NCI-H2029 (cell line): ENCODE measurements at places on chromosomes 6 and 20.

GRCh38 chr20:63934271-63935068 is 21.7 kb downstream of the UCKL1 start:
- DNase-seq = no peak

- no peak for DNase-seq
These were observed 184.2 kb downstream of the COL9A1 start for GRCh38 chr6:70118670-70119069.

GRCh38 chr6:156807028-156807427 is 29.9 kb downstream of the ARID1B start:
- no peak for DNase-seq

- DNase-seq = no peak
These were observed 124.8 kb downstream of the SH3BGRL2 start for GRCh38 chr6:79755967-79756366.

- DNase-seq = no peak
These were observed 47.0 kb downstream of the ENPP1 start for GRCh38 chr6:131854803-131855202.

- DNase-seq = no peak
These were observed 174.7 kb upstream of the PROKR2 start for GRCh38 chr20:5491455-5491854.

- DNase-seq = peak; percentile 72
These were observed 868 bp downstream of the SAMD10 start for GRCh38 chr20:63978319-63979228.

- no peak for DNase-seq
These were observed 37.4 kb downstream of the JAG1 start for GRCh38 chr20:10636326-10636818.

GRCh38 chr6:106799031-106799894 is 169.9 kb downstream of the QRSL1 start:
- DNase-seq = no peak

DNA sequence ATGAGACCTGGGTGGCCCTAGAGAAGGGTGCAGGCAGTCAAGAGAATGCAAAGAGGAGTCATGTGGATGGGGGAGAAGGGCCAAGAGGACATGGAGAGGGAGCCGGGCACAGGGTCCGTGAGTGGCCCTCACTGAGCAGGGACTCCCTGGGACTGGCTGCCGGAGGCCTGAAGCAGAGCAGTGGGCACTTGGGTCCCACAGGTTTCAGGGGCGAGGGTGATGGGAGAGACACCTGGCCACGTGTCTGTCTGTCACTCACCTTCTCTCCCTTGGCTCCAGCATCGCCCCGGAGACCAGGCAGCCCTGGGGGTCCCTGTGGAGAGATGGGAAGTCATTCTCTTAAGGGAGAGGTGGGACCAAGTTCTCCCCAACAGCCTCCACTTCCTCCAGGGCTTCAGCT is 25.5 kb downstream of the COL11A2 start:
- no peak for DNase-seq

DNA sequence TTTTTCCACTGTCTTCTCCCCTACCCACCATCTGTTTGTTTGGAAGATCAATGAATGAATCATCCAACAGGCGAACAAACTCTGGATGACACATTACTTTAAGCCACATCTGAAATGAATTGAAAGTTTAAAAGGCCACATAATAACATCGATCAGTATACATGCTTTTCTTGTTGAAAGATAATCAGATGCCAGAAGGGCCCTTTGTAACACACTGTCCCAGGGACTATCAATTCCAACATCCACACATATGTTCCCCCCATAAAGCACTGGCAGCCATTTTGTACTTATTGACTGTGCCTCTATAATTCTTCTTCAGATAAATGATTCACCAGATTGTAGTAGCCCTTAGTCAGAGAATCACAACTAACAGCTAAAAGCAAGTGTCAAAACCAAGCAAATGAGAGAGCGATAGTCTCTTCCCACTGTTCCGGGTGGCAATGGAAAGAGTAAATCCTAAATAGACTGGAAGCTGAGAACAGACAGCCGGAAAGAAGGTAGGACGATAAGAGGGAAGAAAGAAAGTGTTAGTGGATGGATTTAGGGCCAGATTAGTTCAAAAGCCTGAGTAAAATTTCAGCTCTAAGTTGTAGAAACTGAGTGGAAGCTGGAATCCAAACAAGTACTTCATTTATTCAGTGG is 184.9 kb upstream of the TENT5A start:
- no peak for DNase-seq

- DNase-seq = no peak
These were observed 42.6 kb downstream of the DSTN start for GRCh38 chr20:17612287-17612991.

GRCh38 chr20:61253640-61254511 is 1.8 kb downstream of the CDH4 start:
- DNase-seq = no peak

- DNase-seq = no peak
These were observed 496 bp downstream of the GRM4 start for GRCh38 chr6:34145161-34146020.

DNA sequence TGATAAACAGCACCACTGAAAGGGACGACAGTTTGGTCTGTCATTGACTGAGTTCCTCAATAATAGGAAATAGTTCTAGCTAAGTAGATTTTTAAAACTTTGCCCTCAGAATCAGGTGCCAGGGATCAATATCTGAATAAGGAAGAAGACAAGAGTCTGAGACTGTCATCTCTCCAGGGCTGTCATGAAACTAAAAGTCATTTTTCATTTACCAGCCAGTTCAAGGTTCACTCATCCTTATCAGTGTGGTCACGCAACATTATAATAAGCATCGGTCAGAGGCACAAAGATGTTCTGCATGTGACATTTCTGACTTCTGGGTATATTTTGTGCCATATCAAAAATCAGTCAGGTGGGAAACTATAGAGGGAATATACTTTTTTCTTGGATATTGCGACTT is 52.5 kb upstream of the E2F3 start:
- DNase-seq = no peak

- no peak for DNase-seq
These were observed 53.5 kb downstream of the TCP11 start for GRCh38 chr6:35087361-35088280.

GRCh38 chr6:119020597-119021561 is 57.6 kb downstream of the FAM184A start:
- DNase-seq = no peak

DNA sequence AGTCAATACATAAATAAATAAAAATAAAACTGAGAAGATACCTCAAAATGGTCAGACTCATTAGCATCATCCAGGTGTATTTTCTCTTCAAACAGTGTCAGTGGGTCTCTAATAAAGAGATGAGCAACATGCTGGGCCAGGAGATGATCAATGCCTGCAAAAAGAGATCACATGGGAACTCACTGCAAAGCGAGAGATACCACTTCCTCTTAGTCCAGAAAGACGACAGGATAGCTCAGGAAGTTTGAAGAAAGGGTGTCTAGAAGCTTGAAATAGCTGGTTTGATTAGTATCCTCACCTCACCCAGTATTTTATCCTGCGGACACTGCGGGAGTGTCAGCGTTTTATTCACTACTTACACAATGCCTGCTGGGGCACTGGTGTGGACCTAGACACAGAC is 38.0 kb downstream of the GCLC start:
- no peak for DNase-seq

DNA sequence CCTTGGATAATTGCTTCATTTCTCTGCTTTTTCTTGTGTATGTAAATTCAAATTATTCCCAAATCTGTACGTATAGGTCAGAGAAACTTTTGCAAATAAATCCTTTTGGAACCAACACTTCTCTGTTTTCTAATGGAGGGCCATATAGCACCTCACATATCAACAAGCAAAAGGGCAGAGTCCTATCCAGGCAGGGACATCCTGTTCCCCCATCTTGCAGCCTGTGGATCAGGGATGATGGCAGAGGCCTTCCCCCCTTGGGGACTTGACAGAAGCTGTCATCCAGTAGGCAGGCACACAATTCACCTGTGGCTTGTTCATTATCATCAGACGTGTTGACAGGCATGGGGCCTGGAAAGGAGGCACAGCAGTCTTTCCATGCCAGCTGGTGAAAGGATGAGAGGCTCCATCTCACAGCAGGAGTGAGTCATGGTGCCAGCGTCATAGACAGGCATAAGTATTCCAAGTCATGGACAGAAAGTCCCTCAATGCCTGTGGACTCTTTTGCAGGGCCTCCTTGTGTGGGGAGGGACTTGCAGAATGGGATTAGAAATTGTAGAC is 31.8 kb upstream of the PLEKHG1 start:
- no peak for DNase-seq

DNA sequence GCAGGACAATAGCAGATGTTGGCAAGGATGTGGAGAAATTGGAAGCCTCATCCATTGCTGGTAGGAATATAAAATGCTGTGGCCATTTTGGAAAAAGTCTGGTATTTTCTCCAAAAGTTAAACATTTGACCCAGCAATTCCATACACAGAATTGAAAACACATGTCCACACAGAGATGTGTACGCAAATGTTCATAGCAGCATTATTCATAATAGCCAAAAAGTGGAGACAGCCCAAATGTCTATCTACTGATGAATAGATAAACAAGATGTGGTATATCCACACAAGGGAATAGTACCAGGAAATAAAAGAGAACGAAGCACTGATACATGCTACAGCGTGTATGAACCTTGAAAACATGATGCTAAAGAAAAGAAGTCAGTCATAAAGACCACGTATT is 40.5 kb downstream of the CFAP61 start:
- DNase-seq = no peak

GRCh38 chr6:143652841-143653331 is 24.9 kb upstream of the PHACTR2 start:
- DNase-seq = no peak

DNA sequence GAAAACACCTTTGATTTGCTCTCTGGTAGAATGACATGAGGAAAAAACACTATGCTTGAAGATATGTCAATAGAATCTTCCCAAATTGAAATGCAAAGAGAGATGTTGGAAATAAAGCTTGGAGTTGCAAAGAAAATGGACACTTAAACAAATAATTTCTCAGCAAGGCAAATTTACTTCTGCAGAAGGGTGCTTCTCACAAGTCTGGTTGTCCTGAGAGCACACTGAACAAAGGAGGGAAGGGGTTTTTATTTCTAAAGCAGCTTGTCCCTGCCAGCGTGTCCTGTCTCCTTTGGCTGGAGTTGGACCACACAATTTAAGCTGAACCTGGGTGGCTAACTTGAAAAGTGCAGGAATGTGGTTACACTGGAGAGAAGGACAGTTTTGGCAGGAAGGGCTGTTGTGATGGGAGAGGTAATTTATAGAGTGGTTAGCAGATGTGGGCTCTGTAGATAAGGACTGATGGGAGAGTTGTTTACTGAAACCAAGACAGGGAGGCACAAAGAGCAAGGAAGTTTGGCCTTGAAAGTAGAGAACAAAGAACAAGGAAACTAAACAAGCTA is 454.6 kb upstream of the EYS start:
- DNase-seq = no peak

GRCh38 chr6:69861986-69862385 is 4.4 kb upstream of the COL19A1 start:
- no peak for DNase-seq

- DNase-seq = no peak
These were observed 602.2 kb upstream of the NOX3 start for GRCh38 chr6:156057869-156058268.

DNA sequence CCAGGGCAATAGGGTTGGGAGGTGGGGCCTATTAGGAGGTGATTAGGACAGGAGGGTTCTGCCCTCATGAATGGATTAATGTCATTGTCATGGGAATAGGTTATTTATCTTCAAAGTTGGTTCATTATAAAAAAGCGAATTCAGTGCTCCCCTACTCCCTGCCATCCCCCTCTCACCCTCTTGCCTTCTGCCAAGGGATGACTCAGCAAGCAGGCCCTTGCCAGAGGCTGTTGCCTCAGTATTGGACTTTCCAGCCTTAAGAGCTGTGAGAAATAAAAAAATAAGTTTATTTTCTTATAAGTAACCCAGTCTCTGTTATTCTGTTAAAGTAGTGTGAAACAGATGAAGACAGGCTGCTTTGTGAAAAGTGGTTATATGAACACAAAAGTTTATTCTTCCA is 381.1 kb upstream of the ZFP64 start:
- DNase-seq = no peak

- DNase-seq = peak; percentile 49
These were observed 1.4 kb downstream of the LRFN2 start for GRCh38 chr6:40585651-40586269.

GRCh38 chr20:31573555-31574321 is 31.4 kb upstream of the ID1 start:
- peak; percentile 97 for DNase-seq

DNA sequence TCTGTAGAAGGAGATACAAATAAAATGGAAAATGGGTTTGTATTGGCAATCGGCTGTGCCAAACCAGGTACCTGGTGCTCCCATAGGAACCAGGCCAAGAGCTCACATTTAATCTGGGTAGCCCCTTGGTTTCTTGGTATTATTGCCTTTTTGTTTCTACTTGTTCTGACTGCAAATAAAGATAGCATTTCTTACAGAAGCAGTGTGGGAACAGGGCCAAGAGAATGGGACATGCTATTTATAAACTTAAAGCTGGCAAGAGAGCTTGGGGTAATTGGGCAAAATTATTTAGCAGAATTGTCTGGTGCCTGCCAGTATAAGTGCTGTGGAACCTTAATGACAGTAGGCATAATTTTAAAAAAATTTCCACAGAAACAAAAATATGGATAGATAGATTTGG is 113.5 kb upstream of the GLP1R start:
- DNase-seq = no peak

DNA sequence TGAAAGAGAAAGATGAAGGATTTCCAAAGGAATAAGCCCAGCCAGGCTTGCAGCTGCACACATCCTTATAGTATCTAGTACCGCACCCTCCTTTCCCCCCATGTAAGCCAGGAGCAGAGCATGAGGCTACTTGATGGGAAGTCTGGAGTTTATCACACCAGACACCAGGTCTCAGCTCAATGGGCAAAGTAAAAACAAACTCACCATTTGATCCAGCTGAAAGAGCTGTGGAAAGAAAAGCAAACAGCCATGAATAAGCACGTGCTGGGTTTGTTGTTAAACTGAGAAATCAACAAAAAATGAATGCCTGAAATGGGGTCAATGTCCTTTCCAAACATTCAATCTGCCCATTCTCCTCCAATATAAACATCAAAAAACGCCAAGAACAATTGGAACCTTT is 50.6 kb upstream of the MAP7 start:
- DNase-seq = no peak

- no peak for DNase-seq
These were observed 118.8 kb upstream of the ARID1B start for GRCh38 chr6:156658186-156658965.

DNA sequence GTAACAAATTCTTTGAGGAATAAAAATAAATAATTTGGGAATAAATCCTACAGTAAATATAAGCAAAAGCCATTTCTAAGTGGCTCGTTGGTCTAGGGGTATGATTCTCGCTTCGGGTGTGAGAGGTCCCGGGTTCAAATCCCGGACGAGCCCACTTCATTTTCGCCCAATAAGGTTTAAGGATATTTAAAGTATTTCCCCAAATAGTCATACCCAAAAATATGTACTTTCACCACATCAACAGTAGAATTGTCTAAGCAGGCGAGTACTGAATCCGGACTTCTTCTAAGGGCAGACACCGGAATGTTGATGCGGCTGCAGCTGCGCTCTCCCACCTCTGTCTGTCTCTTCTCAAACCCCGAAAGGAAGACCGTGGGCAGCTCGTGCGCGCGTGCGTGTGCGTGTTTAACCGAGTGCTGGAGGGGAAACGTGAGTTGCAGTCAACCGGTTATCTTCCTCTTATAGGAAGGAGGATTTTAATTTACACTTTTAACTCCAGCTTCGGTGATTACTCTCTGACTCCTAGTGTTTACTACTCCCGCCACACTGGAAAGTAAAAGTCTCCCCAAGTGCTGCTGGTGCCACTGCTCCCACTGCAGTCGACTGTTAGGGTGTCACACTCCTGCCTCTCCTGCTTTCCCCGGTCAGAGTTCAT is 155.7 kb upstream of the PRSS16 start:
- DNase-seq = no peak
